ENCODE measurements at places on chromosomes 3 and 15.

- no peak for DNase-seq
Observed at GRCh38 chr15:75731248-75732151, 18.9 kb upstream of the CSPG4 start.

- no peak for DNase-seq
Observed at GRCh38 chr3:17583530-17583929, 158.9 kb downstream of the TBC1D5 start.

- no peak for DNase-seq
Observed at GRCh38 chr3:41318520-41318919, 119.2 kb downstream of the CTNNB1 start.

DNA sequence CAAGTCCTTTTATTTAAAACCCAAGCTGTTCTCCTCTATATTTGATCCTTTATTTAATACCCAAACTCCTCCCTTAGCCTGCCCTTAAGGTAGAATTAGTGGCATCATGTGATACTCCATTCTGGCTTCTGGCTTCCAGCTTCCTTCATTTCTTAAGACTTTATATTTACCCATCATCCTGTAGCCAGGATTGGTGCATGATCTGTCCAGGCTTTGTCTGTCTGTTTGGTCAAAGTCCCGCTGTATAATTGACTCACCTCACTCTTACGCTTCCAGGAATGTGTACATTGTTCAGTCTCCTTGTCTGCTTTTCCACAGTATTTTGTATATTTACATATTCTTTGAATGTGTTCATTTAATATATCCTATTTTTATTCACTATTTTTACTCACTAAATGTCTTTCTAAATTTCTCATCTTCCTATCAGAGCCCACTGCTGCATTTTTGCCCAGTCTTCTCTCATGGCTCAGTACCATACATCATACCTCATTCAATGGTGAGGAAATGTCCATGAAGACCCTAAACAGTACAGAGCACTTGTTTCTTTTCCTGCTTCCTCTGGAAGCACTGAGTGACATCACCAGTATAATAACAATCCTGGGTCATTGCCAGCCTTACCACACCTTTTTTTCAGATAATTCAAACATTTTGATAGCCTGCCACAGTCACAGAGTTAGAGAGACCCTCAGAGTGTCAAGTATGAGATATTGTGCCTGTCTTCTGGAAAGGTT, 31.5 kb downstream of the TMEM108 start:
- no peak for DNase-seq

DNA sequence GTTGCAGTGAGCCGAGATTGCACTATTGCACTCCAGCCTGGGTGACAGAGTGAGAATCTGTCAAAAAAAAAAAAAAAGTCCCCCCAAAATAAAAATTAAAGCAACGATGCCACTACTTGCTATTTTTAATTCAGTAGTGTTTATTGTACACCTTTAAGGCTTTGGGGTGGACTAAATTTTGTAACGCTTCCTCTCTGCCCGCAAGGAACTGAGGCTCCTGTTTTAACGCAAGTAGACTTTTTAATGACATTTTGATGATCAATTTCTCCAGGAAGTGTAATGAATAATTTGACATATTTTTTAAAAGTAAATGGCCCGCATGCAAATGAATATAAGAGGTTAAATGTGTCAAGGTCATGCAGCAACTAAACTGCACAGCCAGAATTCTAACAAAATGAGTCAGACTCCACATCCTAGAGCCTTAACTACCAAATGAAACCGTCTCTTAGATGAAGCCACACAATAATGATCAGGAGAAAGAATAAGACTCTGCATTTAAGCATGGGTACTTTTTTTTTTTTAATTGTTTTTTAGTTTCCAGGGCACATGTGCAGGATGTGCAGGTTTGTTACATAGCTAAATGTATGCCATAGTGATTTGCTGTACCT, 96.8 kb upstream of the LMOD3 start:
- DNase-seq: no peak

DNA sequence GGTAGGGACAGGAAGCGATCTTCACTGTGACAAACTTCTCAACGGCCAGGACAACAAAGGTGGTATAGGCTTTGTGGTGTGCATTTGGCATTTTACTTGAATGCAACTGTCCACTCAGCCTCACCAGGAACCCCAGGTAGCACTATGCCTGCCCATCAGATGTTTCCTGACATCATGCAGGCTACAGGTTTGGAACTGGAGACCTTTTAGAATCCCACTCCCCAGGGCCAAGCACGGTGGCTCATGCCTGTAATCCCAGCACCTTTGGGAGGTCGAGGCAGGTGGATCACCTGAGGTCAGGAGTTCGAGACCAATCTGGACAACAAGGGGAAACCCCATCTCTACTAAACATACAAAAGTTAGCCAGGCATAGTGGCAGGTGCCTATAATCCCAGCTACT, 9.6 kb downstream of the STARD5 start:
- DNase-seq: no peak

DNA sequence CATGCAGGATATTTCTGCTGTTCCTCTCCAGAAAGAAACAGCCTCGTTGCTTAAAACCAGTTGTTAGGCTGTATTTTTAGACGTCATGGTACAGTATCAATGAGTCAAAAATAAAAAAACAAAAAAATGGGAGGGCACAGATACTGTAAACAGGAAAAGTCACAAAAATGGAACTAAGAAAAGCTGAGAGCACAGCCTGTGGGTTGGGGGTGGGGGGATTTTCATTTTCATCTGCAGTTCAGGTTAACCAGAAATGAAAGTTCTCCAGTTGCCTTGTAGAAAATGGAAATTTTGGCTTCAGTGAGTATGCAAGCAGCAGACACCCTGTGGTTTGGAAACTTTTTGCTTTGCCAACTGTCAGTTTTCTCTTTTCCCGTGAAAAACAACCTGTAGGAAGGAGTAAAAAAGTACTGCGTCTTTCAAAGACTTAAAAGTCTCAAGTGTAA, 59.0 kb downstream of the FRMD4B start:
- no peak for DNase-seq

GRCh38 chr3:164730815-164731360, 347.4 kb downstream of the SI start:
- DNase-seq: no peak

GRCh38 chr3:170699158-170700053, 113.5 kb upstream of the SLC7A14 start:
- DNase-seq: no peak

- no peak for DNase-seq
Observed at GRCh38 chr3:6921066-6921465, 60.2 kb downstream of the GRM7 start.

DNA sequence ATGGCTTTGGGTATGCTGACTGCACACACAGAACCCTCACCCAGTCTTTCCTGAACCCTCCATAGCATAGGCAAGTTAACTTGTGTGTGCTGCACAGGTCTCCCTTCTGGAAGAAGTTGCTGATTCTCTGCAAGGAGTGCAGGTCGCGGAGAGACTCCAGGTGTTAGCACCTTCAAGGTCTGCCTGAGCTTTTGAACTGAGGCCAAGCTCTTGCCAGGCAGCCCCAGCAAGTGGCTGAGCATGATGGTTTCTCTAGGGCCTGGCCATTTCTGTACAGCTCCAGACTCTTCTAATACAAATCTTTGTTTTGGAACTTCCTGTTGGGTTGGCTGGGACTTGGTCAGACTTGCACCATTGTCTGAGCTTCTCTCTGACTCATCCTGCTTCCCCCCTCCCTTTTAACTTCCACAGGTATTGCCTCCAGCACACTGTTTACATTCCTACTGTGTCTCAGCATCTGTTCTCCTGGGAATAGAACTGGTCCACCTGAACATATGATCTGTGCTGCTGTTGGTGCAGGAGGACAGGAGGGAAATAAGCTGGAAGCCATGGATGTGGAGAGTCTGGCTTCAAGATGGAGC, 53.3 kb downstream of the KY start:
- DNase-seq: no peak

GRCh38 chr3:52238193-52238760, 681 bp downstream of the TWF2 start:
- no peak for DNase-seq

DNA sequence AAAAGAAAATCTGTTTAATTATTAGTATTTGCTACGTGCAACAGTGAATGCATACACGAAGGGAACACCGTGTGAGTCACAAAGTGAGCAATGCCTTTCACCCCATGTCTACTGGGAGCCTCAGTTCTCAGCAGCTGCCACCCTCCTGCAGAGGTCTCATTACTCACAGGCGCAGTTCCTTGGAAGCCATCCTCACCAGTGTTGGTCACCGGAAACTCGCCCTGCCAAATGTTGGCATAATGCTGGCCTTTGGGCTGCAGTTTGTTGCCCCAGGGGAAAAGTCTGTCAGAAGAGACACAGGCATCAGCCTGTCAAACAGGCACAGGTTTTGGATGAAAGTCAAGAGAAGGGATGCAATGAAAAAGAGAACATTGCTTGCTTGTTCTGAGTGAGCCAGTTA, 50.1 kb downstream of the SUMF1 start:
- no peak for DNase-seq

Data from activated T-cell treated with anti-CD3 and anti-CD28 coated beads for 1 hour (primary cell).